ENCODE measurements at places on chromosomes 4 and X. TPM values are rescaled to one million over a fixed set of nuclear protein-coding genes. Genes with fewer than 3 reads are reported as not detected.

DNA sequence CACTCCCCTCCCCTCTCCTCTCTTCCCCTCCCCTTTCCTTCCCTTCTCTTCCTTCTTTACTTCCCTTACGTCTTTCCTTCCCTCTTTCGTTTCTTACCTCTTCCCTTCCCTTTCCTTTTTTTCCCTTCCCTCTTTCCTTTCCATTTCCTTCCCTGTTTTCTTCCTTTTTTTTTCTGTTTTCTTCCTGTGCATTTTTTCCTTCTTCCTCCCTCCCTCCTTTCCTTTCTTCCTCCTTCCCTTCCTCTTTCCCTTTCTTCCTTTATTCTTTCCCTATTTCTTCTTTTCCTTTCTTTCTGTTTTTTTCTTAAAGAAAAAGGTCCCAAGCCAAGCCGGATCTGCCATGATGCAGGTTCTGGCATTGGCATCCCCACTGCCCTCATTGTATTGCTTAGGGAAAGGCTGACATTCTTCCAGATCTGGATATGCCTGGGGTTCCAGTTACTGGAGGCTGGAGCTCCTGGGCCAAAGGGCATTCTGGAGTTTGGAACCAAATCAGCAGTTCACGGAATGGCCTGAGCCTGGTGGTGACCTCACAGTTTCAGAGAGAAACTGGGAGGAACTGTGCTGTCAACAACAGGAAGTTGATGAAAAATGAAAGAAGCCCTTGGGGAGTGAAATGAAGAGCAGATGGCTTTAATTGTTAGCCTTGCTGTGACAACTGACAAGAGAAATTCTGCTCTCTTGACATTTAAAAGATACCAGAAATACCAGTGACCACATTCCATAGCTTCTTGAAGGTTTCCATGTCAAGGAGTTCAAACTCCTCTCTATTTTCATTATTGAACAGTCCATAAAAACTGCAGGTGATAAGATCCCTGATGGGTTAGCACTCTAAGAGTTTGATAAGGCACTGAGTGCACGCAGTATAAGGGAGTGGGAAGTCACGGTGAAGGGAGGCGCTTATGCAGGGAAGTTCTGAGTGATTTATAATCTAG, 622.1 kb downstream of the SPRY1 start:
- no peaks in the 10 kb centered on the region for H3K27me3 ChIP-seq
- no peak overlapping the region for H3K27ac ChIP-seq
- no peaks in the 10 kb centered on the region for H3K4me1 ChIP-seq

GRCh38 chrX:10811111-10811510, 190.7 kb upstream of the MID1 start:
- no peak overlapping the region for H3K4me3 ChIP-seq
- H3K27me3 ChIP-seq, result no peaks in the 10 kb centered on the region
- no peaks in the 10 kb centered on the region for H3K36me3 ChIP-seq

Gene FMR1NB
- total RNA-seq, result not detected

DNA sequence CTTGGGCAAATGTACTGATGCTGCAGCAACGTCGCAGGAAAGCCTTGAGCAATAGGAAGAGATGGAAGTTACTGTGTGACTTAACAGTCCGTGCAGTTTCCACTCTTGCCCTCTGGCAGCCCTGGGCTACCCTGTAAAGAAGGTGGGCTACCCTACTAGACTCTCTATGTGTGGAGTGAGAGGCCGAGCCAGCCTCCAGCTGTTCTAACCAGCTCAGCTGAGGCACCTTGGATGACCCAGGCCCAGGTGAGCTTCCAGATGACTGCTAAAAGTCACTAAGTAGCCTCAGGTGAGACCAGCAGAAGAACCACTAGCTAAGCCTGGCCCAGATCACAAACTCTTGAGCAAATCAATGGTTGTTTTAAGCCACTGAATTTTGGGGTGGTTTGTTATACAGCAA, 34.9 kb upstream of the PPP2R2C start:
- DNase-seq, result no peak
- no peak overlapping the region for H3K27ac ChIP-seq
- peaks cover 5% of the 10 kb centered on the region for H3K4me1 ChIP-seq
- H3K27me3 ChIP-seq, result no peaks in the 10 kb centered on the region
- H3K4me3 ChIP-seq, result no peak overlapping the region

Gene OPHN1
- 11.6 TPM for total RNA-seq

- no peak overlapping the region for H3K27ac ChIP-seq
- peaks cover 45% of the 10 kb centered on the region for H3K36me3 ChIP-seq
- peaks cover 7% of the 10 kb centered on the region for H3K4me1 ChIP-seq
- H3K4me3 ChIP-seq, result no peak overlapping the region
- no peaks in the 10 kb centered on the region for H3K27me3 ChIP-seq
Measured at GRCh38 chrX:150731795-150732194, 38.6 kb downstream of the MTMR1 start.

Gene FAM9C
- not detected for total RNA-seq

- DNase-seq, result no peak
- no peaks in the 10 kb centered on the region for H3K36me3 ChIP-seq
- H3K4me3 ChIP-seq, result no peak overlapping the region
- no peak overlapping the region for H3K27ac ChIP-seq
- no peaks in the 10 kb centered on the region for H3K4me1 ChIP-seq
- no peaks in the 10 kb centered on the region for H3K27me3 ChIP-seq
Measured at GRCh38 chr4:86603311-86603885, 9.3 kb downstream of the PTPN13 start.
